ENCODE measurements at places on chromosomes 12 and 14.
A peak's percentile ranks its signal among the peaks of the same experiment; 100 is the strongest.

DNA sequence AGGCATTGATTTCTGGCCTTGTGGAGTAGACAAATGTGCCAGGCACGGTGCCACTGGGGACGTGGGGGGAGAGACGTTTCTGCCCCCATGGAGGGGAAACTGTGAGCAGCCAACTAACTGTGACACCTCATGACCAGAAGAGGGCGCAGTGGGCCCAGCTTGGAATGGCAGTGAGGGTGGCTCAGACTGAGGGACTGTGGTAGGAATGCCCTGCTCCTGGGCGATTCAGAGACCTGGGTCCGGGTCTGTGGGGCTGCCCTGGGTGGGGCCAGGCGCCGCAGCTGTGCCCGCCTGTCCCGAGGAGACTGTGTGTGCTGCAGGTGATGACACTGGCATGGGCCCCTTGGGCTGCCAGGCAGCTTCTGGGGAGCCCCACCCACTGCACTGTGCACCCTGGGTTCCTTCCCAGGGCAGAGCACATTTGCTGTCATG, 60.6 kb downstream of the SLC25A47 start:
- DNase-seq, result peak; percentile 59

DNA sequence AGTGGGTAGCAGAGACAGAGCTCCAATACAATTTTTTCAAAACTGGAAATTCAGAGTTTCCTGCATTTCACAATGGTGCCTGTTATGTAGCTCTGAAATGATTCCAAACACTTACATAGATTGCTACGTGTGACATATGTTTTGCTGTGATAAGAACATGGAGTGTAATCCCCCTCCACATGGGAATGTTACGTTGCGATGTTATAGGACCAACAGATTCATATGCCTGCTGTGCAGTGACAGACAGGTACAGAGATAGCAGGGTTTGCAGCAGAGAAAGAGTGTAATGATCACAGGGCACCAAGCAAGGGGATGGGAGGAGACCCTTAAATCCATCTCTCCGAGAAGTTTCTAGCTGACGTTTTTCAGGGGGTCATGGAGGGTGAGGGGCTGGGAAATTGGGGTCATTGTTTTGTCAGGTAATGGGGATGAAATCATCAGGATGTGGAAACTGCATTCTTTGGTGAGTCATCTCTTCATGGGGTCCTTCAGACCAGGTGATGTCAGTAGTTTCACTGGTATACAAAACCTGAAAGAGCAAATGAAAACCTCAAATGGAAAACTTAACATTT, 76.6 kb upstream of the OSBPL8 start:
- no peak for DNase-seq

- DNase-seq, result no peak
These were observed 125.8 kb downstream of the CCDC91 start for GRCh38 chr12:28316049-28316448.

DNA sequence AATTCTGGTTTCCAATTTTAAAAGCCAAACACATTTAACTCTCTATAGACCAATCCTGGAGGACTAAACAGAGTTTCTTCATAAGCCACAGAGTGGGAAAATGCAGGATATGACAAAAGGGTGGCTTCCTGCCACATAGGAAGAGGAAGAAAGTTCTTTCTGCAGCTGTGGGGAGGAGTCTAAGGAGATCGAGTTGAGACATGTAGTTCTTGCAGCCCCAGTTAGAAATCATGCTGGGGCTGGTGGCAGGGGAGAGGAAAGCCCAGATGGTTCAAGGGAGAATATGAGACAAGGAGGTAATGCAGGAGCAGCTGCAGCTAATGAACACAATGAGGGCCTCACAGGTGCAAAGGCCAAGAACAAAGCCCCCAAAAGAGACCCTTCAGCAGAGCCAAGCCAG, 85.0 kb upstream of the ARID2 start:
- no peak for DNase-seq

- no peak for DNase-seq
These were observed 19.3 kb downstream of the FOXN3 start for GRCh38 chr14:89397569-89398230.

GRCh38 chr12:23484238-23484637, 465.2 kb downstream of the SOX5 start:
- DNase-seq, result no peak

DNA sequence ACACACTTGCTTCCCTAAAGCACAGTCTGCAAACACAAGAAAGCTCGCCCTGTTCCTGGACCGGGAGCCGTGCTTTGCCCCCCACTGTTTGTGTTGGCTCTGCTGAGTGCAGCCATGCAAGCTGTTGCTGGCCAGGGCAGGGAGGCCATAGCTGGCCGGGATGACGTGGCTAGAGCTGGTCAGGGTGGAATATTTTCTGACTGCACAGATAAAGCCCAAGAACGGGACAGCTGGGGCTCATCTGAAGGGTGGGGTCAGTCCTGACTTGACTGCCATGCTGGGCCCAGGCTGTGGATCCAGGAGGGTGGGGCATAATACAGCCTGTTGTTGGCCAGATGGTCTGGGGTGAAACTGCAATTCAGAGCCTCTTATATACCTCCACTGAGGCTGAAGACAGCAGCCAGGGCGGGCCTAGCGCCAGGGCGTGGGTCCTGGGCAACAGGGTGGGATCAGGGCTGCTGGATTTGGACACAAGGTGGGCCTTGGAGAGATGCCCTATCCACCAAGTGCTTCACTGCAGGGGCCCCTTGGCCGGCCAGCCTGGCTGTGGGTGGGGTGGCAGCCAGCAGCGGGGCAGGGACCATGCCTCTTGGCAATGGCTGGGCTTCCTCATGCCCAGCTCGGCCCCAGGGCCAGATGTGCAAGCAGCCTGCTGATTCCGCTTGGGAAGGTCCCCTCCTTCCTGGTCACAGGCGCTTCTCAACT, 14.8 kb downstream of the KMT5A start:
- DNase-seq, result no peak

DNA sequence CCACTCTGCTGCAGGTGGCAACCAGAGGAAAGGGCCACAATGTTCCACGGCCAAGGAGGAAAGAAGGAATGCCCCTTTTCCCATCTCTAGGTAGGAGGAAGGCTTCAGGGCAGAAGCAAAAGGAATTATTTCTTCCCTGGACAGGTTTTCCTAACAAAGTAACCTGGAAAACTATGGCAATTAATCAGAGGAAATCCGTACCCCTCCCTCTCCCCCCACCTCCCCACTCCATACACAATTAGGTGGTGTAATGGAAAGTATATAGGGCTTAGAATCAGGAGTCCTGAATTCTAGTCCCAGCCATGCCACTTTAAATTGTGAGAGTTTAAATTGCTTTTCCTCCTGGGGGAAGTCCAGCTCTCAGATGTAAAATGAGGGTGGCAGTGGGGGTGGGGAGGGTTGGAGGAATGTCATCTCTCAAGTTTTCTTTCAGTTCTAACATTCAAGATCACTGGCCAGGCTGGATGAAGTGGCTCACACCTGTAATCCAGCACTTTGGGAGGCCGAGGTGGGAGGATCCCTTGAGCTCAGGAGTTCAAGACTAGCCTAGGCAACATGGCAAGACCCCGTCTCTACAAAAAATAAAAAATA, 1.7 kb downstream of the DHH start:
- no peak for DNase-seq

DNA sequence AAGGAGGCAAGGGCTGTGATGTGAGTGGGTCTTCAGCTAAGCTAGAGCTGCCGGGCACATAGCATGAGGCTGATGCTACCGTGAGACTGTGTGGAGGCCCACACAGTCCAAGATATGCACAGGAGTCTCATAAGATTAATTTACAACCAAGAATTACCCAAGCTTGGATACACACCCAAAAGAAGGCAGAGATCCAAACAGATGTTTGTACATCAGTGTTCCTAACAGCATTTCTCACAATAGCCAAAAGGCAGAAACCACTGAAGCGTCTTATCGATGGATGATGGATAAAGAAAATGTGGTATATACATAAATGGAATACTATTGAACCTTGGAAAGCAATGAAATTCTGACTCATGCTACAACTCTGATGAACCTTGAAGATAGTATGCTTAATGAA, 40.8 kb upstream of the RIC8B start:
- DNase-seq, result no peak
